ENCODE measurements at places on chromosomes 2 and 18.

DNA sequence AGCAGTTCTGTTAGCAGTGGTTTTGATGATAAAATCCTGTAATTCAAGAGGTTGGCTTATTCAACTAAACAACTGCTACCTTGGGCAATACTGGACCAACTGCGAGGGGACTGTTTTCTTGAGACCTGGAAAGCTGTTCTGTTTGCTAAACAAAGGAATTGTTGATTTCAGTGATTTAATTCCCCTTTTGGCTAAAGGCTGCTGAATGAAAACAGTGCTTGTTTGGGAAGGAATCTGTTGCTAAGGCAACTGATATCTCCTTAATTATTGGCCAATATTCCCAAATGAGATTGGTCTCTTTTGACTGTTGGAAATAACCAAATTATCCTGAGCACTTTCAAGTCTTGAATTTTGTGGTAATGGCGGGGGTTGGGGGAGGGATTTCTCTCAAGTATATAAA lies 136.8 kb downstream of the CAMKMT start:
- DNase-seq, result no peak

GRCh38 chr2:219772103-219772635 lies 144.7 kb downstream of the SLC4A3 start:
- DNase-seq, result no peak

DNA sequence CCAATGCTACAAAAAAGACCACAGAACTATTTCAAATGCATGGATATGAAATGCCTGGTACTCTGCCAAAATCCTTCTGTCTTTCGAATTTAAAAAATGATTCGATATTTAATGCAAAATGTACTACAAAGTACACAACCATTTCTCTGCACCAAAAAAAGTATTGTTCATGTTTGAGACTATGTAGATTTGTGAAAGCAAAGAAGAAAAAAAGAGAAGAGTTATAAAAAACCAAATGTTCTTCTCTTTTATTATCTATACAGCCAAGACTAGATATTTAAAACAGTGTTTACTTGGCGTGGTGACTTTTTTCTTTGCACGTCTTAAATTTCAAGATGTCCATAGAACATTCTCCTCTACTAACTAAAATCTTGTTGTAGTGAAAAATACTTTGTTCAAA lies 89.2 kb downstream of the DTNA start:
- no peak for DNase-seq

DNA sequence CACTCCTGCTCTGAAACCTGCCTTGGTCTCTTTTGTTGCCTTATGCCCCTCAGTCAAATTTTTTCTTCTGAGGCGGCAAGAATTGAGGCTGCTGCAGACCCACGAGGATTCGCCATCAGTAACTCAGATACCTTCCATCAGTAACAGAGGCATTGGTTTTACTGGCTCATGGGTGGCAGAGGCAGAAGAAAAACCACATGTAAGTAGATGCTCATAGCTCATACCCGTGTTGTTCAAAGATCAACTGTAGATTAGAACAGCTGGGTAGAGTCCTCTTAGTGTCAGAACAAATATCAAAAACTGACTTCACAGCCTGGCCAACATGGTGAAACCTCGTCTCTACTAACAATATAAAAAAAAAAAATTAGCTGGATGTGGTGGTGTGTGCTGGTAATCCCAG lies 598.0 kb upstream of the SOX11 start:
- no peak for DNase-seq

- no peak for DNase-seq
Observed at GRCh38 chr2:160266037-160266551, 66.0 kb upstream of the ITGB6 start.

DNA sequence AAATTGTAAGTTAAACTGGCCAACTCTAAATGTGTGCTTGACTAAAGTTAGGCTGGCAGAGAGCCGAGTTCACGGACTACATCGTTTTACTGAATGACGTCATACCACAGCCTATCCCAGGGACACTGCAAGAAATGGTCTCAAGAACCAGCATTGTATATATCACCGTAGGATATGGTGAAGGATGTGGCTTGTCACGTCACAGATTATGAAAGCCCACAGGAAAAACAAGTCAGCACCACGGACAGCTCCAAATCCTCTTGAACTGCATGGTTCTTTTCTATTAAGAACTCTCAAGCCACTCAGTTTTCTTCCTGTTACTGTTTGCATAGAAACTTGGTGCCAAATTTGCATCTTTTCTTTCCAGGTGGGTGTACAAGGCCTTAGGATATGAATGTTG lies 85.1 kb upstream of the ACAA2 start:
- DNase-seq, result peak; percentile 20

DNA sequence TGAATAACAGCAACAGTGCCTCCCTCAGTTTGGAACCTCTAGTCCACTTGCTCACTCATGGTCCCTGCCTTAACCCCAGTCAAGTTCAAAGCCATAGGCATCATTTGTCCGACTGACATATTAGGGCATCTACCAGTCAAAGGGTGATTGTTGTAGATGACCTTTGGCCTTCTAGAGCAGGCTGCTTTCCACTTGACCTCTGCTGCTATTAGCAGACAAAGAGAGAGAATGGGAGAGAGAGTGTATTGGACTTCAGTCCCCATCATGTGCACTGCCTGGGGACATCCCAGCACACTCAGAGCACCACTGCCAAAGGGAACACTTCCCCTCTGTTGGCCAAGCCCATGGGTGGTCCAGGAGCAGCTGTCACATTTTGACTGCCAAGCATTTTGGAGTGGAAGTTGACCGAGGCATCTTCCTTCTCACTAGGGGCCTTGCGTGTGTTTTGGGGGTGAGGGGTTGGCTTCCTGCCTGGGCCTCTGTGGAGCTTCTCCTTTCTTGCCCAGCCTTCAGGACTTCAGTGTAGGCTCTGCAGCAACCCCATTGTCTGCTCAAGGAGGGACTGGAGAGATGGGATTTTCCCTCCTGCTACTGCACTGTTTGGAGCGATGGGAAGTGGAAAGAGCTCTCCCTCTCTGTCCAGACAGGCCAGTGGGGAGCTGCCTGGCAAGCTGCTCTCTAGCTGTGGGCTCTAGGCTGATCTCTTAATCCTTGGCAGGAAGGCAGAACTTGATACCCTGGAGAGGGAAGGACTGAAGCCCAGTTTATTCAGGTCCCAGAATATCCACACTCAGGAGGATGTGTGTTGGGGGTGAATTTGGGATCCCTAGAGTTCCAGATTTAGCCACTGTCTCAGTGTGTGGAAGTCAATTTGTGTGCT lies 68.1 kb downstream of the TMEM247 start:
- no peak for DNase-seq

GRCh38 chr2:116975608-116976007 lies 838.9 kb upstream of the DDX18 start:
- DNase-seq, result no peak

- no peak for DNase-seq
Observed at GRCh38 chr2:126253669-126254068, 402.3 kb upstream of the GYPC start.

GRCh38 chr2:98604547-98604946 lies 3.8 kb downstream of the COA5 start:
- DNase-seq, result no peak

- no peak for DNase-seq
Observed at GRCh38 chr2:229387866-229388265, 116.8 kb upstream of the PID1 start.

DNA sequence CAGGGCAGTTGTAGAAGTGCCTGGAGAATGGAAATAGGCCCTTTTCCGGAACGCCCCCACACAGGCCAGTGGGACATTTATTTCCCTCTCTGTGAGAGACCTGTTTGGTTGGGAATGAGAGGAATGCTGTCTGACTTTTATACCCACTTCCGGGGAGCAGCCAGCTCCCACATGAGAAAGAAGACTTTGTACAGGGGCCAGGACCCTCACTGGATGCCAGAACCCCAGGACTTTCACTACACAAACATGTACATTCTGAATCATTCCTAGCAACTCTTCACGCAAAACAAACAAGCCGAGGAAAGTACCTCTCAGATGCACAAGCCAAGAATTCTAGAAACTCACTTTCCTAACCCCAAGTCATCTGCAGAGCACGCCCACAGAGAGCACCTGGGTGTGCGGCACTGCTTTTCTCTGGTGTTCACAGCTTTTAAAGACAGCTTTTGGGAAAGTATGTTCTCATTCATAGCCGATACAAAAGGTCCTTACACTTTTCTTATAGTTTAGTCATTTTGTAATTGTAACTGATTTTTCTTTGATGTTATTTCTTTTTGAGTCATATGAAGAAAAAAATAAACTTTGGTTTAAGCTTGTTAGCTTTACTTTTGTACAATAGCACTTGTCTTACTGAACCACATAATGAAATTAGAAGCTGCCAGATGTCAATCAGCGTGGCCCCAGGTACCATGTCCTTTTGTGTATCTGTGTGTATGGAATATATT lies 856.1 kb upstream of the ID2 start:
- DNase-seq, result peak; percentile 87

DNA sequence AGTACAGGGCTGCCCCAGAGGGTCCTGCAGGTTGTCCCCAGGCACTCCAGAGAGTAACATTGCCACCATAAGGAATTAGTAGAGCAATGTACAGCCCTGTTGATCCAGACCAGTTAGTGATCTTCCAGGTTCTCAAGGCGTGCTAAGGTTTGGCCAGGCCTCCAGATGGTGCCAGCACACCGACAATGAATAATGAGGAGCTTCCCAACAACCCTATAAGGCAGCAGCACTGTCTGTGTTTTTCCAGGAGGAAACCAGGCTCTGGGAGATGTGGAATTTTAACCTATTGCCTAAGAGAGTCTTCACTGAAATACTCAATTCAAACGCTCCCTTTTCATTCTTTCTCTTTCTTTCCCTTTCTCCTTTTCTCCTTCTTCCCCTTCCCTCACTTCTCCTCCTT lies 122.1 kb downstream of the MGAT5 start:
- DNase-seq, result no peak

DNA sequence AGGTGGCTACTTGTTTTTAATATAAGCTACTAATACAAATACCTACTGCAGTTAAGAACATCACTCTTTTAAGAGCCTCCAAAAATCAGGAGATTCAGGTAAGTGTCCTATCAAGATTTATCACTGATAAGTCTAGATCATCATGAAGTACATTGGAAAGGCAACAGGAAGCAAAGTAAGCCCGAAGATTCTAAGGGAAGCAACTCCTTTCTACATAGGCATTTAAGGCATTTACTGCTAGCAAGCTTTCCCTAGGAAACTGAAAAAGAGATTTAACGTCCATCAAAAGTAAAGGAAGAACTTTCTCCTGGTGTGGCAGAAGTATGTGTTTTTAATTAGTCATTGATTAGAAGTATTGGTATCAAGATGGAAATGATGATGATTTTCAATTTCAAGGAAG lies 3.7 kb downstream of the STK17B start:
- no peak for DNase-seq

DNA sequence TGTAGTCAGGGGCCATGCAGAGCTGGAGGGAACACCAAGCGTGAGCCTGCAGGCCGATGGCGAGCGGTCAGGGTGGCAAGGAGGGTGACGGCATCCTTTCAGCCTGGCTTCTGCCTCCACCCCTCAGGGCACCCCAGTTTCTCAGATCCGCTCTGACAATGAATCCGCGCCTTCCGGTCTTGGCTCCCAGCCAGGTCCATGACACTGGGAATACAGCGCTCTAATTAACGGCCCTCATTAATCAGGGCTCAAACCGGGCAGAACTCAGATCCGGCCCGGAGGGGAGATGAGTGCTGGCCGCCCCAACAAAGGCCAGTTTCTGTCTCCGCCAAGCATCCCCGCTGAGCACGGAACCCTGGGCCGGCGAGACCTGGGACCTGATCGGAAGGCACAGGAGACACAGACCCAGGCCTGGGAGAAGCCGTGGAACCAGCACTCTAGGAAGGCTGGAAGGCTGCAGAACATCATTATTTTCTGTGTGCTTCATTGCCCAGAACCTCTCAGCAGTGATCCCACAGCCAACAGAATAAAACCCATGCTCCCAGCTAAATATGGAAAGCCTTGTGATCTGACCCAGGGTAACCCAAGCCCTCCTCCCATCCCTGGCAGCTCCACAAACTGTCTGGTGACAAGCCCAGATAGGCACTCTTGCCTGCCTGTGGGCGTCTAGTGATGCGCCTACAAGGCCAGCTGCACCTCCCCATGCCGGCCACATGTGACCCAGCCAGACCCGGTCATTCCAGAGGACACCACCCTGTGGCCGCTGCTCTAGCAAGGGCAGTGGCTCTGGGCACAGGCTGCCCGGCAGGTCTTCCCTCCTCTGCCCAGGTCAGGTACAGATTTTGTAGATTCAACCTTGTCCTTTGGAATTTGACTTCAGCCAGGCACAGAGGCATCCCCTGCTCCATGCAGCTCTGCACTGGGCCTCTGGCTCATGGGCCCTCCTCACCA lies 438.7 kb upstream of the MYT1L start:
- DNase-seq, result no peak

- peak; percentile 80 for DNase-seq
Observed at GRCh38 chr2:42169100-42169873, at the start of gene EML4. Gene EML4, plus strand, starts transcription at chr2:42169353. Its CDS starts 259 bp downstream, at chr2:42169612.

DNA sequence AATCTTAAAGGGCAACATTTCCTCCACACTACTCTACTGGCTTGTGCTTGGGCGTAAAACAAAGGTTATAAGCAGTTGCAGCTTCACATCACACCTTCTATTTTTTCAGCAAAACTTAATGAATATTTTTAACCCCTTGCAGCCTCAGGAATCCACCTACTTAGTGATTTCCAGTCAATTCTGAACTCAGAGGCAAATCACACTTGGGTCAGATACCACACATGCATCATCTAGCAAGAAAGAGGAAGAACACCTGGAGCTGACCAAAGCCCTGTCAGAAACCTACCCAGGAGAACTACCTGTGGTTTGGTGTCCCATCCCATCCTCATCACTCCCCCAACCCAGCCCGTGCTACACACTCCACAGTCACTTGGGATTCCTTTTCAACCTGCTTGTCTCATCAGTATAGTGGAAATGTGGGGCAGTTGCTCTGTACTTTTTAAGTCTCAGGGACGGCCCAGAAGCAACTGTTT lies 25.5 kb downstream of the PIAS2 start:
- DNase-seq, result no peak

DNA sequence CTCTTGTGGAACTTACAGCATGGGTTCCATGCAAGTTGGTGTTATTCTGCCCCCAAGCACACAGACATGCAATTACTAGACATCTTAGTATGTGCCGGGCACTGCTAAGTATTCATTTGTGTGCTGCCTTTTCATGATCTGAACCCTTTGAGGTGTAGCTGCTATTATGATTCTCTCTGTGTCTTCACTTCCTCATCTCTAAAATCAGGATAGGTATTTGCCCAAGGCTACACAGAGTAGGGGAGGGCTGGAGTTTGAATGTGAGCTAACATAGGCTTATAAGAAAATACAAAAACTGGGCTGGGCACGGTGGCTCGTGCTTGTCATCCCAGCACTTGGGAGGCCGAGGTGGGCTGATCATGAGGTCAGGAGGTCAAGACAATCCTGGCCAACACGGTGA lies 27.2 kb downstream of the FASTKD2 start:
- no peak for DNase-seq

- no peak for DNase-seq
Observed at GRCh38 chr2:150371044-150371818, 116.2 kb downstream of the RND3 start.

DNA sequence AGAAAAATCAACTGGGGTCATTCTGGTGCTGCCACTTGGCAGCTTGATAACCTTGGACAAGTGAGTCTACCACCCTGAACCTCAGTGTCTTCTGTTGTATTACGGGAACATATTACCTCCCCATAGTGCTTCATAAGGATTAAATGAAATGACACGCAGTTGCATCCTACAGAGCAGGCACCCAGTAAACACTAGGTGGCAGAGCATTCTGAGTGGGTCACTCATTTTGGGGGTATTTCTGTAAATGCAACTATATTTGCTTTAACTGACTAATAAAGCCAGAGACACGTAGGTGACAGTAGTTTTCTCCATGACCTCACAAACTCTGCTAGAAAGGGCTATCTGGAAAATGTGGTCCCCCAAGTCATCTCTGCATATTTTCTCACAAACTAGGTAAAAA lies 4.7 kb downstream of the CD226 start:
- no peak for DNase-seq

Data from RCC 7860 (cell line).